ENCODE measurements at places on chromosomes 3 and 15.

- H3K27ac ChIP-seq, result no peak overlapping the region
- H3K36me3 ChIP-seq, result no peaks in the 10 kb centered on the region
- no peak overlapping the region for H3K4me3 ChIP-seq
- no peaks in the 10 kb centered on the region for H3K27me3 ChIP-seq
- DNase-seq, result no peak
Measured at GRCh38 chr3:29353807-29354206, 72.9 kb downstream of the RBMS3 start.

DNA sequence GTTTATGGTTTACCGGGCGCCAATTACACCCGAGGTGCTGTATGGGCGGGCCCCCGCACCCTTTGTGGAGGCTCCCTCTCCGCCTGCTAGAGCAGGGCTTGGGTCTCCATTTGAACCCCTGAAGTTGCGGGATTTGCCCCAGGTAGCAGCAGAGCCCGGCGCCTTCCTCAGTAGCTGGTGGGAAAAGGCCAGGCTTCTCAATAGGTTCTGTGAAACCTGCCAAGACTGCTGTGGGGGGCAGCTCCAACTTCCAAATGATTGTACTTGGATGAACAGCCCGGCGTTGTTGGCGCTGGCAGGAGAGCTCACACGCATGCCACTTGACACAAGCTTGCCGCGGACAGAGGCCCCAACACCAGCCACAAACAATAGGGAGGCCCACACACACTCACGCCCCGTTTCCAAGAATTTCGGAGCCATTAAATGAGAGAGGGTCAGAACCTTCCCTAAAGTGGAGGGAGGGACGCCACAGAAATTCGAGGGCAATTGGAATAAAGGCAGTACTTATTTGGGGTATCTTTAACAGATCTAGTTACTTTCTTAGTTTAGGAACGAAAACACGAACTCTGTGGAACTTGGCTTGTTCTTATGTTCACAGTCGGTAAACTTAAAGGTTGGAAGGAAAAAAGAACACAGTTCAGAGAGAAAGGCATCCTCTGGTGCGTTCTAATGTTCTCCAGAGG lies 1.4 kb downstream of the EPHB3 start:
- no peak for DNase-seq
- H3K27ac ChIP-seq, result no peak overlapping the region
- H3K4me3 ChIP-seq, result peak overlapping the region; percentile 23
- no peaks in the 10 kb centered on the region for H3K27me3 ChIP-seq

DNA sequence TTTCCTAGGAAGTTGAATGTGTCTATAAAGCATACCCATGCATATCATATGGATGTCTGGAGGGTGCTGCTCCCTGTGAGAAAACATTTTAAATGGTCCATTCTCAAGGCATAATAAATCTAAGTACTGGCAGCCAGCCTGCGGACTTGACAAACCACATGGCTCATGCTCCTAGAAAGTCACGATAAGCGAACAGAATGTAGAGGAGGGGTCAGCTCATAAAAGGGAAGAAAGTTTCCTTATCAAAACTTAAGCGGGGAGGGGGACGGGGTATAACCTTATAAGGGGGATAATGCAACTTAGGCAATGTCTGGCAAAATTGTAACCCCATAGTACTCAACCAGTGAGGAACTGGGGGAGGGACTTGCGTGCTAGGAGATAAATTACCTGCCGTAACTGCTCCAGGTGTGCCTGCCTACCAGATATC lies 159.8 kb upstream of the LMCD1 start:
- no peak overlapping the region for H3K4me3 ChIP-seq
- H3K27ac ChIP-seq, result no peak overlapping the region
- no peaks in the 10 kb centered on the region for H3K4me1 ChIP-seq
- no peak for DNase-seq
- H3K36me3 ChIP-seq, result no peaks in the 10 kb centered on the region

DNA sequence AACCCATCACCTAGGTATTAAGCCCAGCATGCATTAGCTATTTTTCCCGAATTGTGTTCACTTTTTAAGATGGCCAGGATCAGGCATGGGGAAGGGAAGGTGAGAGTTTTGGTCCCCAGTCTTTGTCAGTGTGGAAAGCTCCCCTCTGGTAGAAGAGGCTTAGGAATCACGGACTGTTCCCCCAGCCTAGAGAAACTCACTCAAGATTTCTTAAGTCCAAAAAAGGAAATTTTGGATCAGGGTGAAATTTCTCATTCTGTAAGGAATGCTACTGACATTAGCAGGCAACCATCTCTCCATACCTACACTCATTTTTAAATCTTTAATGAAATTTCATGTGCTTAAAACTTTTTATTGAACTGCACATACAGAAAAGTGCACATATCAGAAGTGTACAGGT lies 70.3 kb upstream of the GALNT15 start:
- H3K36me3 ChIP-seq, result no peaks in the 10 kb centered on the region
- DNase-seq, result no peak
- no peaks in the 10 kb centered on the region for H3K4me1 ChIP-seq
- H3K27me3 ChIP-seq, result no peaks in the 10 kb centered on the region

- no peak overlapping the region for H3K27ac ChIP-seq
- DNase-seq, result no peak
- H3K36me3 ChIP-seq, result no peaks in the 10 kb centered on the region
- no peaks in the 10 kb centered on the region for H3K4me1 ChIP-seq
- H3K27me3 ChIP-seq, result no peaks in the 10 kb centered on the region
- no peak overlapping the region for H3K4me3 ChIP-seq
Measured at GRCh38 chr3:27311400-27311799, 57.8 kb downstream of the NEK10 start.

- no peaks in the 10 kb centered on the region for H3K4me1 ChIP-seq
- H3K27me3 ChIP-seq, result no peaks in the 10 kb centered on the region
- no peaks in the 10 kb centered on the region for H3K36me3 ChIP-seq
- H3K27ac ChIP-seq, result no peak overlapping the region
Measured at GRCh38 chr3:113227146-113227545, 15.8 kb downstream of the BOC start.

GRCh38 chr3:109369510-109369909 lies 32.2 kb upstream of the DPPA4 start:
- no peaks in the 10 kb centered on the region for H3K27me3 ChIP-seq
- H3K4me3 ChIP-seq, result no peak overlapping the region
- H3K27ac ChIP-seq, result no peak overlapping the region
- no peaks in the 10 kb centered on the region for H3K36me3 ChIP-seq
- DNase-seq, result peak; percentile 61

GRCh38 chr3:99708207-99708745 lies 69.9 kb downstream of the COL8A1 start:
- H3K4me1 ChIP-seq, result no peaks in the 10 kb centered on the region
- no peak overlapping the region for H3K4me3 ChIP-seq
- no peak overlapping the region for H3K27ac ChIP-seq
- H3K27me3 ChIP-seq, result no peaks in the 10 kb centered on the region
- H3K36me3 ChIP-seq, result no peaks in the 10 kb centered on the region
- no peak for DNase-seq

- no peak overlapping the region for H3K4me3 ChIP-seq
- H3K27ac ChIP-seq, result no peak overlapping the region
- H3K4me1 ChIP-seq, result no peaks in the 10 kb centered on the region
- DNase-seq, result no peak
- no peaks in the 10 kb centered on the region for H3K27me3 ChIP-seq
Measured at GRCh38 chr15:66945286-66945685, 120.1 kb upstream of the SMAD3 start.

Measured in right lobe of liver (tissue), 6 donors.